ENCODE measurements at places on chromosomes 16 and 17. TPM values are rescaled to one million over a fixed set of nuclear protein-coding genes. Genes with fewer than 3 reads are reported as not detected.

DNA sequence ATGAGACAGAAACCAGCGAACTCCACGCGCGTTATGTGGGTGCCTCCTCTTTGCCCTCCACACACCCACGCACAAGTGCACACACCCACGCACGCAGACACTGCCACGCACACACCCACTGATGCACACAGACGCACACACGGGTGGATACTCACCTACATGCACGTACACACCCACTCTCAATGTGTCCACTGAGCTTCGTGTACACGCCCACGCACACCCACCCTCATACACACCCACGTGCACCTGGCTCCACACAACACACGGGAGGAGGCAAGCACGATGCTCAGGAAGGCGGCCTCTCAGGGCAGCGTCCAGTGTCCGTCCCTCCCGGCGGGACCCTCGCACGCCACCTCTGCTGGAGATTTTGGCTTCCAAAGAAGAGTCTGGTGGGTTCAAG lies 4.2 kb downstream of the RFNG start:
- no peak for DNase-seq

GRCh38 chr17:75482098-75482942 lies 25.9 kb downstream of the TMEM94 start:
- DNase-seq = no peak

The NBR1 gene
- total RNA-seq = 100 TPM

DNA sequence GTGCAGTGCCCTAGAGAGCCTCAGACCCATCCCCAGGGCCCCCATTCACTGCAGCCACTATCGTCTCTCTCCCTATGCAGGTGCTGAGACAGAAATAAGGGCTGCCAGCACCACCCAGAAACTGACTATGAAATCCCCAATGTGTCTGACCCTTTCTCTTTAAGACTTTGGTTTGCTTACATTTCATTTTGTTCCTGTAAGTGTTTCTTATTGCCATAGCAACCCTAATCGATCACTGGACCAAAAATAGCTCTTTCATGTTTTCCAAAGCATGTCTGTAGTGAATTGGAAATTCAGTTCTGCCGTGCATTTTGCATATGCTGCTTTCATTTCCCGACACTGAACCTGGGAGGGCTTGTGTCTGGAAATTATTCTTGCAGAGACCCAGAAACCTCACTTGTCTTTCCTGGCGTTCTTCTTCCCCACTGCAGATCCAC lies 148.7 kb upstream of the NOL11 start:
- DNase-seq = no peak

DNA sequence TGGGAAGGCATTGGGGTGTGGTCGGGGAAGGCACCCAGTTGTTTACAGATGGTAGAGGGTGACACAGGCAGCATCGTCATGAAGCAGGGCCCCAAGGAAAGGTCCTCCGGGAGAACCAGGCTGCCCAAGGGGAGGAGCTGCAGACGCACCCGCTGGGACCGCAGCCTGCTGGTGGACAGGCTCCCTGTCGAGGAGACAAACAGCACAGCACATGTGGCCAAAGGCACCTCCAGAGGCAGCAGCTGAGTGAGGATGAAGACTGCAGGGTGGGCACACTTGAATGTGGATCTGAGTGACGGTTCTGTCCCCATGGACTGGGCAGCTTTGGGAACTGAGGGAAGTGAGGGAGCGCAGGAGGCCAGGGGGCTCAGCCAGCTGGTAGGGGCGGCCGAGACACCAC lies 12.4 kb downstream of the CHMP1A start:
- no peak for DNase-seq

DNA sequence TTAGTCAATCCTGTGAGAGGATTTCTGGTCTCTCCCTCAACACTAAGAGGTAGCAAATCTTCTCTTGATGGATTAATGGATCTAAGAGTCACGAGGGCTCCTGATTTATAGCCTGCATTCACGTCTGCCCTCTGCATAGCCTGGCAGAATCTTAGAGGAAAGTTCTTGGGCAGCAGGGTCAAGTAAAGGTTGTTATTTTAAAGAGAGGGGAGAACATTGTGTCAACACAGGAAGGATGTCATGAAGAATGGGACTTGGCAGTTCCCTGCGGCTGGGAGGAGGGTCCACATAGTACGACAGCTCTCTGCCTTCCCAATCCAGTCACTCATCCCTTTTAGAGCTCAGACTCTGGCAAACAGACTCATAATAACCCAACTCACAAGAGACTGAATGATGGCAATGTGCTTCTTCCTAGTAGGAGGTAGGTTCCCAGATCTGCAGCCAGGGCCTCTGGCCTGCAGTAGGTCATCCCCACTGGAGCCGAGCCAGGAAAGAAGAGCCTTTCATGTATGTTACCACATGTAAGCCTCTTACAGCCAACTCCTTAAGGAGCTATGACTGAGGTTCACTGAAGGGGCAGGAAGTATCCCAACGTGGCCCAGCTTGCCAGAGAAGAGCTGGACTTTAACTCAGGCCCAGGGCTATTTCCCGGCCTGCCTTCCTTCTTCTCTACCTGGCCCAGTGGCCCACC lies 25.4 kb upstream of the RPTOR start:
- DNase-seq = no peak

- no peak for DNase-seq
Measured at GRCh38 chr17:9862220-9862619, 36.5 kb downstream of the GLP2R start.

The EVI2B gene
- total RNA-seq = under 0.01 TPM

- DNase-seq = no peak
Measured at GRCh38 chr16:75687361-75687760, 10.6 kb upstream of the CPHXL2 start.

DNA sequence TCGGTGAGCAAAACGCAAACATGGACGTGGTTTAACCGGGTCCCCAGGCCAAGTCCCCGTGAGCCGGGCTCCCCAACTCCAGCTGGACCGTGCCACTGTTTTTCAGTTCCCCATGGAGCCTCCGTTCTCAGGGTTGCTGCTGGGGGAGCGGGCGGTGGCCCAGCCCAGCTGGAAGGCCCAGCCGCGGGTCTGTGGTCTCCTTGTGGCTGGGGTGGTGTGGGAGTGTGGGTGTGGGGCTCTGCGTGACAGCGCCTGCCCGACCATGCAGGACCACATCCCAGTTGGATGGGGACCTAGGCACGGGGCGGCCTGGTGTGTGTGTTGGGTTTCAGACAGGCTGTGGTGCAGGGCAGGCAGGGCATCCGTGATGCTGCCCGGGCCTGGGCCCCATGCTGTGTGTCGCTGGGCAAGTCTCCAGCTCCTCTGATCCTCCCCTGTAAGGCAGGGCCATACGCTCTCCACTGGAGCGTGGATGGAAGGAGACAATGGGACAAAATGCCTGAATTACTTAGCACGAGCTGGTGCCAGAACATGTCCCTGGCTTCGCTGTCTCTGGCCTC lies 40.3 kb downstream of the COX4I1 start:
- DNase-seq = no peak

The PLCD3 gene
- total RNA-seq = 185 TPM

- DNase-seq = no peak
Measured at GRCh38 chr17:57096472-57097202, 11.6 kb downstream of the AKAP1 start.

- DNase-seq = peak; percentile 21
Measured at GRCh38 chr16:1493746-1494094, 560 bp downstream of the TELO2 start.

The ACACA gene
- total RNA-seq = 121 TPM

- peak; percentile 69 for DNase-seq
Measured at GRCh38 chr16:70162041-70162451, 11.5 kb upstream of the CLEC18C start.

DNA sequence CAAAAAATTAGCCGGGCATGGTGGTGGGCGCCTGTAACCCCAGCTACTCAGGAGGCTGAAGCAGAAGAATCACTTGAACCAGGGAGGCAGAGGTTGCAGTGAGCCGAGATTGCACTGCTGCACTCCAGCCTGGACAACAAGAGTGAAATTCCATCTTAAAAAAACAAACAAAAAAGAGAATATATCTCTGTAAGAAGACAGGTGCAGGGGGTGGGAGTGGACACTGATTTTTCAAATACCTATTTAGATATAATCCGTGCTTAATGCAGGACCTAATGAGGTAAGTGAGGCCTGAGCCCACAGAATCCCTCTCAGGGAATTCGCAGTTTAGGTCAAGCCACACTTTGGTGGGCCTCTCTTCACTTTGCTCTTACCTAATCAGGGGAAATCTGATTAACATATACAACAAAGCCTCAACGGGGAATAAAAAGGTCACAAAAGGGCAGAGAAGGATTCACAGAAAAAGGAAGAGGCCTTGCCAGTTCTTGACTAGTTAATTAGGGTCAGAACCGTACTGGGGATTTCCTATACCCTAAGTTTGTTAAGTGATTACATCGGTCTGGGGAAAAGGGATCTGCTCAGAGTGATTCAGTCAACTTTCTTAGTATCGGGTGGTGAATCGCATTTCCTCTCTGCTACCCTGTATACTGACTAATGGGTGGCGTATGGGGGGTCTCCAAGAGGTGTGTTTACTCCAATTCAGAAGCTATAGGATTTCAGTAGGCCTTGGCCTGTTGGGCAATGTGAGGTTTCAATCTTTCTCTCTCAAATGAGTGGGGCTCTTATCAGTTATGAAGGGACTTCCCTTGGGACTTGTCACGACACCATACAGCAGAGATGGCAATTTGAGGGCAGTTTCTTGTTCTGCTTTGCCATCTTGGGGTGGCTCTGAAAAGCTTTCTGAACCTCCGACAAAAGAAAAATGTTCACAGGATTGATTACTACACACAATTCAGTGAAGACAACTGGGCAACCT lies 1.9 kb upstream of the NFAT5 start:
- peak; percentile 85 for DNase-seq

The SULT1A1 gene
- 5.7 TPM for total RNA-seq

DNA sequence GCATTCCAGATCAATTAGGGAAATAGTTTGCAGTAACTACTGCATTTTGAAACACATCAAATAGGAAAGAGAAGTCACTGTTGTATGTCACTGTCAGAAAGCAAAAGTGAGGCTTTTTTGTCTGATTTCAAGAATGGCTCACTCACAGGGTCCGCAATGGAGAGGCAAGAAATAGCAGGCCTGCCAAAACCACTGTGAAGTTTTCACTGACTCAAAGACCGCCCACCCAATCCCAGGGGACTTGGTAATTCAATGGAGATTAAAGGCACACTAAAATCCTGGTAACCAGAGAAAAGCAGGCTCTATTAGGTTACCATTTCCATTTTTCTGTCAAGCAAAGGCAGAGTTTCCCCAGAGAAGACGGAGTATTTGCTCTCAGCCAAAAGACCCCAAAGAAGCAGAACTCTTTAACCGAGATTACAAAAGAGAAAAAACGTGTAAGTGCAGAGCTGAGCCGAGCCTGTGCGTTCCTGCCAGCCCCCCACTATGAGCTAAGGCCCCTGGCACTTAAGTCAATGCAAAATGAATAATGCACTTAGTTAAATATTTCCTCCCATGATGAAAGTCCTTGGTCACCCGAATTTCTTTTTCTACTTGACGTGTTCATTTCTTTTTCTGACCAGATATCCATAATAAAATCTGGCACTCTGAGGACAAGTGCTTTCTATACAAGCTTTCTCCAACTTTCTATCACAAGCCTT lies 57.0 kb downstream of the FOXL1 start:
- no peak for DNase-seq

DNA sequence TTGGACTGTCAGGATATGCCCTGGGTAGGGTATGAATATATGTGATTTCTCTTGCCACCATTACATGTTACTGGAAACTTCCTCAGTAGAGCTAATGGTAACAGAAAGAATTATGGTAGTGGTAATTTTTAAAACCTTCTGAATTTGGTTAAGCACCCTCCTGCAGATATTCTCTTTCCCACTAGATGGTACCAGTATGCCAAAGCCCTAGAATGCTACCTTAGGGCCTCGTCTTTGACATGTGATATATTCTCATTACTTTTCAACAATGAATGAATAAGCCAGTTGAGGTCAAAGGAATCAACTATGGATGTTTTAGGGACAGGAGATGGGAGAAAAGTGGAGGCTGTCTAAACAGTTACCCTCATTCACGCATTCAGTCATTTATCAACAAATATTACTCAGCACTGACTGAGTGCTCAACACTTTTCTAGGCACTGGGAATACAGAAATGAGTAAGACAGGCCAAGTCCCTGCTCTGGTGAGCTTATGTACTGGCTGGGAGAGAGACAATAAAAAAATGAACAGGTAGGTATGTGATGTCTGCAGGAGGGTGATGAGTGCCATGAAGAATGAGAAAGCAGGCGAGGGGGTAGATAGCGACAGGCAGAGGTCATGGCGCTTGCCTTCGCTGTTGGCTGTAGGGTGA lies 14.7 kb downstream of the CDH13 start:
- DNase-seq = peak; percentile 26

The G6PC1 gene
- total RNA-seq = not detected

The KRTAP9-2 gene
- total RNA-seq = not detected

- peak; percentile 19 for DNase-seq
Measured at GRCh38 chr17:34171245-34171818, 83.8 kb upstream of the CCL2 start.

- no peak for DNase-seq
Measured at GRCh38 chr17:51017270-51017669, 103.4 kb downstream of the SPAG9 start.

DNA sequence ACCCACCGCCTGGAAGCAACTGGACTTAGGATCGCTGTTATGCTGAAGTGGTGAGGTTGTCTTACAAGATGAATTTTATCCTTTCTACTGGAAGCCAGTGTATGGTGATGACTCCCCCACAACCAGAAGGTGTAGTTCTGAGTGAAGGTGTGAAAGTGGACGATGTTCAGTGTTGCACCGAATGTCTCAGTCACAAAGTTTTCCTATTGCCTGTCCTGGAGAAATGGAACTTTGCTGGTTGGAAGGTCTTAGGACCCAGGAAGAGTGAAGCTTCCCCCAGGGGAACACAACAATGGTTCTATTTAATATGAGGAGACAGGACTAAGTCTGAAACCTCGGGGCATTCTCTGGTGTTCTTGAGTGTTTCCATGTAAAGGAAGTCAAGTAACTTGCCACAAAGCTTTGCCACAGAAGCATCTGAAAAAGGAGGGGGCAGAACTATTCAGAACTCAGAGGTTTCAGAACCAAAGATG lies 44.2 kb downstream of the USP22 start:
- no peak for DNase-seq

GRCh38 chr17:63786971-63787711 lies 13.2 kb downstream of the DDX42 start:
- DNase-seq = peak; percentile 94
